ENCODE measurements at places on chromosomes 4 and X.

- DNase-seq: no peak
Measured at GRCh38 chr4:76931087-76931486, 18.5 kb upstream of the SEPTIN11 start.

- no peak for DNase-seq
Measured at GRCh38 chrX:124223524-124223923, 108.9 kb upstream of the TEX13D start.

- no peak for DNase-seq
Measured at GRCh38 chr4:182937268-182938204, 20.4 kb upstream of the DCTD start.

DNA sequence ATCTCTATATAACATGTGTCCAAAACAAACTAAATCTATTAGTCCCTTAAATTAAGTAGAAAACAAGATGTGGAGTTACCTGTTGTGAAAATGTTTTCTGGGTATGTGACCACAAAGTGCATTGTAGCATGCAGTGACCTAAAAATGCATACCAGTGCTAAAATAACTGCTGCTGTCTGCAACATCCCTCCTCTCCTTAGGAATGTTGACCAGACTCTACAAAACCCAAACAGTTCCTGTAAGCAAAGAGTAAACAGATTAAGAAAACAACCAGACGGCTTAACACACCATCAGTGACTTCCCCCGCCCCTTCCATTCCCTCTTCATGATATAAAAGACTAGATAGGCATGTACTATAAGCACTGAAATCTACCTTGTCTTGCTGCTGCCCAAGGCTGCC, 15.8 kb upstream of the RAB33B start:
- DNase-seq: no peak

DNA sequence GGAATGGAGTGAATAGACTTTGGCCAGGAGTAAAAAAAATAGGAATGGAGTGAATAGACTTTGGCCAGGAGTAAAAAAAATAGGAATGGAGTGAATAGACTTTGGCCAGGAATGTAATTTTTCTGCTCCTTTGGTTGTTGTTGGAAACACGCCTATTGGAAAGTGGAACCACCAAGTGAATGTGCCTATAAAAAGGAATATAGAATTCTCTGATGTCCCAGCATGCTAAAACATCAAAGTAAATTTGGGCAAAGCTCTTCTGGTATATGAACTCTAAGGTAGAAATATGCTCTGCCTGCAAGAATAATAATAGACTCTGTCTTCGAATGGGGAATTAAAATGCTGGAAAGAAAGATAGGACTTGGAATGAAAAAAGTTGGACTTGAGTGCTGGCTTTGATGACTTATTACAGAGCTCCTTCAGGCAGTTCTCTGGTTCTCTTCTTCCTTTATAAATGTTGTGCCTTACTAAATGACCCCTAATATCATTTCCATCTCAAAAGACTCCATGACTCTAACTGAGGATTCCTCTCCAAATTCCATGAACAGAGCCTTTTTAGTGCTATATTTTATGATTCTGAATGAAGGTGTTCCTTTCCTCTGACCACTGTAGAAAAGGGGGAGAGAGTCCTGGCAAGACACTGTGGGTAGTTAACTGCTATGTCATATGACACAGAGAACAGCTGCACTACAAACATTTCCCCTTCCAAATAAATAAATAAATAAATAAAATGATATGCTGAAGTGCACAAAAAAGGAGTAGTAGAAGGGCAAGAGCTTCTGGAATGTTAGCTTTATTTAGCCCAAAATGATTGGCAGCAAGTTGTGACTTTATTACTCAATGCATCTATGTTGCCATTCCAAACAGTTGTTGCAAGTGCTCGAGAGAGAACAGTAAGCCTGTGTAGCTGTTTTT, 13.5 kb upstream of the GBA3 start:
- no peak for DNase-seq

- DNase-seq: no peak
Measured at GRCh38 chr4:87979810-87980209, 4.3 kb downstream of the SPP1 start.

GRCh38 chrX:49233176-49233575, at the start of gene CACNA1F:
Gene CACNA1F, minus strand, starts transcription at chrX:49233340. Its CDS starts 31 bp downstream, at chrX:49233309.
- no peak for DNase-seq

DNA sequence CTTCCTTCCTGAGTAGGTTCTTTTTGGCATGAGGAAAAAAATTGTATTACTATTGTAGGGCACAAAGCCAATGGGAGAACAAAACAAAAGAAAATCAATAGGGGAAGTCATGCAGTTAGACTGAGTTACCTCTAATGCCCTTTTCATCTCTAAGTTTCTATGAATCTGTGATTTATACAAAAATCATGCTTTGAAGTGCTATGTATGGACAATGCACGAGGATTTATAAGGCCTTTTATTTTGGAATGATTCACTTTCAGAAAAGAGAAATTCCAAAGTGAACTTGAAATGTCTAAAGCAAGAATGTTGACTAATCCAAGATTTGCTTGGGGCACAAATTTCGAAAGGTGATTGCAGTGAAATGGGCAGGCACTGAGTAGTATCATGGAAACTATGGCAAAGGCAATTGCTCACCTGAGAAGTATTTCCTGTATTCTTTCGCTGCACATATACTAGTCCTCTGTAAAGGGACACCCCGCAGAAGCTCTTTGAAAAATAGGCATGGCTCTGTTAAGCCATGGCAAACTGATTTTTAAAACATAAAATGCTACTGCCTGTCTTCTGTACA, 52.8 kb downstream of the ADGRG4 start:
- no peak for DNase-seq

DNA sequence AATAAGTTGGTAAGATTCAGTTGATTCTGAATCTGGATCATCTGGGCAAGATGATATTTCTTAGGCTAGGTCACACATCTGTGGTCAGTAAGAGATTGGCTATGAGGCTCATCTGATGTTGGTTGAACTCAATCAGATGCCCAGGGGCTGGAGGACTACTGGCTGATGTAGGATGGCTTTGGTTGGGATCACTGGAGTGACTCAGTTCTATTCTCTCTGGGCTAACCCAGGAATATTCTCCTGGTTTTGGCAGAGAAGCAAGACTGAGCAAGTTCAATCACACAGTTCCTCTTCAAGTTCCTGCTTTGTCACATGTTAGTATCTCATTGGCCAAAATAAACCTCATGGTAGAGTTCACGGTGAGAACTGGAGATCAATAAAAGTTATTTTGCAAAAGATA, 902.3 kb upstream of the SLIT2 start:
- no peak for DNase-seq

GRCh38 chrX:72306851-72307645, 1.3 kb upstream of the CITED1 start:
- peak; percentile 25 for DNase-seq

DNA sequence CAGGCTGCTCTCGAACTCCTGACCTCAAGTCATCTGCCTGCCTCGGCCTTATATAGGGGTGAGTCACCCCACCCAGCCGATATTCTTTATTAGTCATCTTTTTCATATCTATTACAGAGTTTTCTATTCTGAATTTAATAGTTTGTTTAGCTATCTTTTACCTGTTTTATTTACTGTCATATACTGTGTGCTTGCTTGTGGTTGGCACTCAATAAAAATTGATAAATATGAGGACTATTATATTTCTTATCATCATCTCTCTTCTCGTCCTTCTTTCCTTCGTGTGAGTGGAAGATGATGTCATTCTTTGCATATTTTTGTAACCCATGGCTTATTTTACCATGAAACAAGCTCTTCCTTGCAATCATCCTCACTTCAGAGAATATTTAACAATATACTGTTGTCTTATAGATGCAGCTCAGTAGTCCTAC, 265.5 kb downstream of the ARHGAP24 start:
- no peak for DNase-seq

DNA sequence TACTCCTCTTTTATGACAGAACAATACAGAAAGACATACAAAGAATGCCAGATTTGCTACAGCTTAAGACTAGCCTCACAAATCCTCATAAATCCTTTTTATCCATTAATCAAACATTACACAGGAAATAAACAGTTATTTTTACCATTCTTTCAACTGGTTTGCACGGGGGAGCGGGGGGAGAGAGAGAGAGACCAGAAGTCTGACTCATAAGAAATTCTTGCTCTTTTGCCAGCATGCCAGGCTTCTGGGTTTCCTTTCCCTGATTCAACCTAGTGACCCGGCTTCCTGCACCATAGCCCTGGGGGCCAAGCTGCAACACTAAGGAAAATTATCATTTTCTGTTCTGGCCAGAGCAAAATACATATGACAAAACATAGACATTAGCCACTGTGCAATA, 6.8 kb upstream of the RRAGB start:
- DNase-seq: no peak

DNA sequence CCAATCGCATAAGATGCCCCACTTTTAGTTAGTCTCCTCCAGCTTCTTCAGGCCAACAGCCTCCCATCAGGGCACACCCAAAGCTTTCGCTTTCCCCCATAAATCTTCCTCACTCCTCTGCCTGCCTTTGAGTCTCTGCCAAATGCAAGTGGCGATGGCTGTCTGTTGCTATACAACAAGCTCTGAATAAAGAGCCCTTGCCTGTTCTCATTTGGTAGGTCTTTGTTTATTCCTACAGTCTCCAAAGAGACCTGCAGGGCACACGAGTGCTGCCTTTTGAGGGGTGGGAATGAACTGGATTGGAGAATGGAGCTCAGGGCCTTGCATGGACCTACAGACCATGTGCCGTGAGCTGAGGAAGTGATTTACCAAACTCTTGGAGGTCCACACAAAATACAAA, 52.2 kb upstream of the SOD3 start:
- no peak for DNase-seq

- DNase-seq: no peak
Measured at GRCh38 chrX:41781500-41781899, 57.5 kb downstream of the GPR82 start.

- DNase-seq: no peak
Measured at GRCh38 chrX:30301963-30302362, 7.2 kb downstream of the NR0B1 start.

DNA sequence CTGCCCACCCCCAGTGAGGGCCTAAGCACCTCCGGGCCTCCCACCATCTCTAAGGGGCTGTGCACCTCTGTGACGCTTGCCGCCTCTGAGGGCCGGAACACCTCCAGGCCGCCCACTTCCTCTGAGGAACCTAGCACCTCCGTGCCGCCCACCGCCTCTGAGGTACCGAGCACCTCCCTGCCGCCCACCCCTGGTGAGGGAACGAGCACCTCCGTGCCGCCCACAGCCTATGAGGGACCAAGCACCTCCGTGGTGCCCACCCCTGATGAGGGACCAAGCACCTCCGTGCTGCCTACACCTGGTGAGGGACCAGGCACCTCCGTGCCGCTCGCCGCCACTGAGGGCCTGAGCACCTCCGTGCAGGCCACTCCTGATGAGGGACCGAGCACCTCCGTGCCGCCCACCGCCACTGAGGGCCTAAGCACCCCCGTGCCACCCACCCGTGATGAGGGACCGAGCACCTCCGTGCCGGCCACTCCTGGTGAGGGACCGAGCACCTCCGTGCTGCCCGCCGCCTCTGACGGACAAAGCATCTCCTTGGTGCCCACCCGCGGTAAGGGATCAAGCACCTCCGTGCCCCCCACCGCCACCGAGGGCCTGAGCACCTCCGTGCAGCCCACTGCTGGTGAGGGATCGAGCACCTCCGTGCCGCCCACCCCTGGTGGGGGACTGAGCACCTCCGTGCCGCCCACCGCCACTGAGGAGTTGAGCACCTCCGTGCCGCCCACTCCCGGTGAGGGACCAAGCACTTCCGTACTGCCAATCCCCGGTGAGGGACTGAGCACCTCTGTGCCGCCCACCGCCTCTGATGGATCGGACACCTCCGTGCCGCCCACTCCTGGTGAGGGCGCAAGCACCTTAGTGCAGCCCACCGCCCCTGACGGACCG, 977 bp downstream of the MAGEE1 start:
- peak; percentile 42 for DNase-seq

DNA sequence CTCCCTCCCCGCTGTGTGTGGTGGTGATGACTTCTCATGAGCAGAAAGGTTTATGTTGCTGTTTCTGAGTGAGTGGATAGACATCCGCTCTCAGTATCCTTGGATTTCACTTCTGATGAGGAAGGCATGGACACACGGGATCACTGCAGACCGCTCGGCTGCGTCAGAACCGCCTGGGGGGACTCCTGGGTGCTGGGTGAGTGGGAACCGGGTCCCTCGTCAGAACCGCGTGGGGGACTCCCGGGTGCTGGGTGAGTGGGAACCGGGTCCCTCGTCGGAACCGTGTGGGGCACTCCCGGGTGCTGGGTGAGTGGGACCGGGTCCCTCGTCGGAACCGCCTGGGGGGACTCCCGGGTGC, 9.0 kb downstream of the CTBP1 start:
- no peak for DNase-seq

- no peak for DNase-seq
Measured at GRCh38 chr4:184306949-184307348, 89.3 kb upstream of the ENPP6 start.

DNA sequence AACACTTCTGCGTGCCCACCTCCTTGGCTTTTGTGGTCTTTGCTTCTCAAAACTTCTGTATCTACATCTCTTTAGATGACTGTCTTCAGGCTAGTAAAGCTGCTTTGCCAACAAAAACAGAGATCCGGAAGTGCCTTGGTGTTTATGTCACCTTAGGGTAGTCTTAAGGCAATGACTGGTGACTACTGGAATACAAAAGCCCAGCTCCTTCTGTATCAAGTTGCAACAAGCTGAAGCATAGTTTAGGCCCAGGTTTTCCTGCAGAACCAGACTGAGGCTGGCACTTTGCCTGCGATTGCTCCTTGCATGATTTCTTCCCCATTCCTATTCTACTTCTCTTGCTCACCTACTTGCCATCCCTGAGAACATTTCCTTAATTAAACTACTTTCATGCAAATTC, 333.8 kb downstream of the DMD start:
- no peak for DNase-seq

DNA sequence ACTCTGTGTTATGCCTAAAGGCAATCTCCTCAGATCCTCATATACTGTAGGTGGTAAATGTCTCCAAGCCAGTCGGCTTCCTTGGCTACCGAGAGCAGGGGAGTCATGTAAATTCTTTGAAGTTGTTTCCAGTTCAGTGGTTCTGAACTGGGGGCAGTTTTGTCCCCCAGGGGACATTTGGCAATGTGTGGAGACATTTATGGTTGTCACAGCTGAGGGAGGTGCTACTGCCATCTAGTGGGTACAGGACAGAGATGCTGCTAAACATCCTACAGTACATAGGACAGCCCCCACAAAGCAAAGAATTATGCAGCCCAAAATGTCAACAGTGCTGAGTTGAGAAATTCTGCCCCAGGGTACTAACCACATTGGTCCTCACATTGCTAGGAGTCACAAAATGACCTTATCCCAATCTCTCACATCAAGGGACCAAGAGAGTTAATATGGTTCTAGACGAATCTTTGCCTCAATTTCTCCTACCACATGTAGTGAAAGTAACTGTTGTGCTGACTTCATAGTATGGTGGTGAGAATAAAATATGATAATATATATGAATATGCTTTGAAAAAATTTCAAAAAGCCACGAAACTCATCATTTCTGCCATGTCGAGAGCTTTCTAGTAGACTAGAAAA, 104.4 kb upstream of the ARHGAP24 start:
- no peak for DNase-seq

- DNase-seq: no peak
Measured at GRCh38 chrX:10507181-10507580, 113.2 kb downstream of the MID1 start.

DNA sequence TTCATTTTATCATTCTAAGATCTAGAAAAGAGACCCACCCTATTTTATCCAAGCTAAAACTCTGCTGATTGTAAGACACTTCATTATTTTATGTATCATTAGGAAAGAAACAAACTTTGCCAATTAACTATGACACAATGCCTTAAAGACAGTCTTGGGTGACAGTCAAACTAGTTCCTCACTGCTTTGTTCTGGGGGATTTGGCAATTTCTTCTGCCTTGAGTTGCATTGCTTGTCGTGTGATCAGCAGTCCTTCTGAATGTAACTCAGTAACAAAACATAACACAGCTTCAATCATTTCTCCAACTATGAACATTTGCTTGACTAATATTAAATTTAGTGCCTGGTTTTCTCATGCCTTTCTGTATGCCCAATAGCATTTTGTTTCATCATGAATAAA, 577.9 kb upstream of the DIPK2B start:
- no peak for DNase-seq
